Activated CD4-positive, alpha-beta T cell treated with anti-CD3 and anti-CD28 coated beads, Interleukin-2, Interleukin-6, amounts not matched to agents 100 ng/mL and 50 ng/mL, durations not matched to agents 16 hours and 8 hours (primary cell): ENCODE measurements at places on chromosomes 3 and 15.

- DNase-seq = no peak
Measured at GRCh38 chr3:172324611-172325203, 123.5 kb downstream of the GHSR start.

DNA sequence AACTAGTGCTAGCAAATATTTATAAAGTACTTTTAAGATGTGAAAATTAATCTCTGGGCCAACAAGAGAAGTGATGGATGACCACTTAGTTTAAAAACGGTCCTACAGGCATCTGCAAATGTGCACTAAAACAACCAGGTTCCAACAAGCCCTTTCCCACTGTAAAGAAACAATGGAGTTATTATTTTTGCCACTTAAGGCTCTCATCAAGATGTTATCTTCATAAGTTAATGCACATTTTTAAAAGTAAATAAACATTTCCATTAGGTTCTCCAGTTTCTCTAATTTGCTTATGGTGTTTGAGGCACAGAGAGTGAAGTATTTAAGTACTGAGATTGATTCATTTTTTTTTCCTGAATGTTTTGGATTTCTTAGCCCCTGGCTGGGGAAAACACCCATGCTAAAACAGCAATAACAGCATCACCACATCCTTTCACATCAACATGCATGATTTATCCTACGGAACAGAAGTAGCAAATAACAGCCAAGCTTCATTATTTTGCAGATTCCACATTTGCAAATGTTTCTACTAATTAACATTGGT is 20.8 kb downstream of the ABI3BP start:
- no peak for DNase-seq

DNA sequence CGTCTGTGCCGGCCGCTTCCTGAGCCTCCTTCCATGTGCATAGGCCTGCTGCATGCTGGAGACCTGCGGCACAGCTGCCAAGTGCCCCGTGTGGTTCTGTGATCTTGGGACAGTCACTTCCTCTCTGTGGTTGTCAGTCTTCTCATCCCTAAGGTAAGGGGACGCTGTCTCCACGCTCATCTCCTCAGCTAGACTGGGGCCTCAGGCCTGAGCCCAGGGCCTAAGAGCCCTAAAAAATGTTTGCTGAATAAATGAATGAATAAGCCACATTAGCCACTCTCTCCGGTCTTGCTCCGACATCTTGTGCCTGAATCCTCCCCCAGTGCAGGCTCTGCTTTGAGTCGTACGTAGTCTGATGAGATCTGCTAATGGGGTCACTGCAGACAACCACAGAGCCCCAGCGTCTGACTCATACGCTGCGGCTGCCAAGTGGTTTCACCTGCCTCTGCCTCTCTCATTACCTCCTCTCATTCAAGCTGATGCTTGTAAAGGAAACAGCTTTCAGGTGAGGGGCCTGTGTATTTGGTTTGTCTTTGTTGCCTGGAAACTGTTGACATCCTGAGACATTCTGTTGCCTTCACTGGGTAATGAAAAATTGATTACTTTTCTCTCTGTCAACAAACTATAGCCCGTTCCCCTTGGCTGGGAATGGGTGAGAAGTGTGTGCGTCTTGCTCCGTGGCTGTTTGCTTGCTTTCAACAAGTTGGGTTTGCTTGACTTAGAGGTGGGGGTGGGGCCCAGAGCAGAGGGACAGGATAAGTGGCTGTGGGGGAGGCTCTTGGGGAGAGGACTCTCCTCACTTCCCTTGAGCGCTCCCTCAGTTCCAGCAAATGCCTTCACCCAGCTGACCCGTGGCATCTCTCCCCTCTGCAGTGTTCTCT is 15.9 kb downstream of the RPLP1 start:
- DNase-seq = peak; percentile 87

DNA sequence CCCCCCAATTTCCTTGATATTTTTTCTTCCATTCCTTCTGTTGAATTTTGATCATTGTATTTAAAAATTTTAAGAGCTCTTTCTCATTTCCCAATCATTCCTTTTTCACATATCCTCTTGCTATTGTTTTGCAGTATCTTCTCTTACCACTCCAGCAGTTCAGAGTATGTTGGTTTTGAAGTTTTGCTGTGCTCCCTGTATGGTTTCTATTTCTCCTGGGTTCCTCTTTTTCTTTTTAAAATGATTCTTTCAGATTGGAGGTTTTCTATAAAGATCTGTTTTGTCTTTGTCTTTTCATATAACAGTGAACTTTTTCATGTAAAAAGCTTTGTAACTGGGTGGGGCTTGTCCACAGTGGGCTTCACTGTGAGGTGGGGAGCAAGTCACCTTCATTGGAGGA is 12.8 kb downstream of the USP3 start:
- no peak for DNase-seq

- no peak for DNase-seq
Measured at GRCh38 chr3:11582191-11582968, 61.3 kb downstream of the VGLL4 start.

DNA sequence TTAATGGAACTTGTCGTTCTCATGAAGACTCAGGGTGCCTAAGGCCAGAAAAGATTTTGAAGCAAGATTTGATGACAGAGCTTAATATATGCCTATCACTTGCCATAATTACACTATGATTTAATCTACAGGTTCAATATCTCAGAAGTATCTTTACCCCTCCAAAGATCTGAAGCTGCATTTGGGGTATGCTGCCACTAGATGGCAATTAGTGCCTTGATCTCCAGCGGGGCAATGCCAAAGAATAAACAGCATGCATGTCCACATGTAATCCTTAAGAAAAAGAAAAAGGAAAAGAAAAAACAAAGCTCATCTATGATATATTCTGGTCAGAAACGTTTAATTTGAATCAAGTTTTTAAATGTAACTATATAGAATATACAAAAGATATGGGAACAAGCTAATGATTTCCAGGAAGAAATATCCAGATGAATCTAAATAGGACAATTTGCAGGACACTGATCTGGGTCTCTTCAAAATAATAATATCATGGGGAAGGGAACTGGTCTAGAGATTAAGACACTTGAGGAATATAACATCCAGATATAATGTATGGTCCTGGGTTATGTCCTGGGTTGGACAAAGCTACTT is 55.0 kb upstream of the SOX14 start:
- peak; percentile 9 for DNase-seq

DNA sequence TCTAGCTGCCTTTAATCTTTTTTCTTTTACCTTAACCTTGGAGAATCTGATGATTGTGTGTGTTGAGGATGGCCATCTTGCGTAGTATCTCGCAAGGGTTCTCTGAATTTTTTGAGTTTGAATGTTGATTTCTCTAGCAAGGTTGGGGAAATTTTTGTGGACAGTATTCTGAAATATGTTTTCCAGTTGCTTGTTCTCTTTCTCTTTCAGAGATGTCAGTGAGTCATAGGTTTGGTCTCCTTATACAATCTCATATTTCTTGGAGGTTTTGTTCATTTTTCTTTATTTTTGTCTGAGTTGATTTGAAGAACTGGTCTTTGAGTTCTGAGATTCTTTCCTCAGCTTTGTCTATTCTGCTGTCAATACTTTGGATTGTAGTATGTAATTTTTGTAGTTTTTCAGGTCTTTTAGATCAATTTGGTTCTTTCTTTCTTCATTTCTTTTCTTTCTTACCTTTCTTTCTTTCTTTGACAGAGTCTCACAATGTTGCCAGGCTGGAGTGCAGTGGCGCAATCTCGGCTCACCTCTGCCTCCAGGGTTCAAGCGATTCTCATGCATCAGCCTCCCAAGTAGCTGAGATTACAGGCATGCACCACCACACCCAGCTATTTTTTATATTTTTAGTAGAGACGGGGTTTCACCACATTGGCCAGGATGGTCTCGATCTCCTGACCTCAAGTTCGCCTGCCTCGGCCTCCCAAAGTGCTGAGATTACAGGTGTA is 366.4 kb upstream of the RASGRP1 start:
- no peak for DNase-seq

DNA sequence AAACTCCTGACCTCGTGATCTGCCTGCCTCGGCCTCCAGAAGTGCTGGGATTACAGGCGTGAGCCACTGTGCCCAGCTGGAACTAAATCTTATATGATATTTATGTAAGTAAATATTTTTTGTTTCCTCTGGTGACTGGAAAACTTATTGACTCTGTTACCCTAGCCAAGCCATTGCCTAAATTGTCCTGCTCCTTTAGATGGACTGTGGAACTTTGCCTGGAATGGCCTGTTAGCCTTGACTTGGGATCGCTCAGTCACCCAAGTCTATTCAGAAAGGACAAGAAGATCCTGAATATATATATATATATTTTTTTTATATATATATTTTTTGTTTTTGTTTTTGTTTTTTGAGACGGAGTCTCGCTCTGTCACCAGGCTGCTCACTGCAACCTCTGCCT is 113.9 kb downstream of the PDE8A start:
- no peak for DNase-seq
